CD4-positive, alpha-beta T cell treated with Interleukin-17A for 1 hour (primary cell): ENCODE measurements at places on chromosomes 5 and 9.

- DNase-seq, result peak; percentile 79
These were observed 77.1 kb downstream of the SUSD1 start for GRCh38 chr9:112097712-112098688.

GRCh38 chr5:144183254-144183889 is 12.7 kb downstream of the KCTD16 start:
- DNase-seq, result peak; percentile 61

- DNase-seq, result no peak
These were observed 4.0 kb upstream of the CMYA5 start for GRCh38 chr5:79685627-79686026.

- DNase-seq, result no peak
These were observed 70.5 kb downstream of the MLLT3 start for GRCh38 chr9:20551835-20552234.

DNA sequence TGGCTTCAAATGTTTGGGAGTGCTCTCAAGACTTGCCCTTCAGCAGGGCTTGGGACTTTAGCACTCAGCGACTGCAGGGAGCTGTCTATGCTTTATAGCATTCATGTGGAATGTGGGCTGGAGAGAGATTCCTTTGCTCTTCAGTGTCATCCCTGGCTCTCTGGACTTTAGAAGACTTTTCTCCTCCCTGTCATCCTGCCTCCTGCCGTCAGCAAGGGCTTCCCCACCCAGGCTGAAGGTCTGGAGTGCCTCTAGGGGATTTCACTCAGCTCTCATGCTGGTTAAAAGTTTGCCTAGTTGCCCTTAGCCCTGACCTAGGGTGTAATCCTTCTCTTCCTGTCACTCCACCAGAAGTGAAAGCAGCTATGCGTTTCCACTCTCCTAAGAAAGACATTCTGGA is 210.9 kb downstream of the FRMD3 start:
- no peak for DNase-seq

DNA sequence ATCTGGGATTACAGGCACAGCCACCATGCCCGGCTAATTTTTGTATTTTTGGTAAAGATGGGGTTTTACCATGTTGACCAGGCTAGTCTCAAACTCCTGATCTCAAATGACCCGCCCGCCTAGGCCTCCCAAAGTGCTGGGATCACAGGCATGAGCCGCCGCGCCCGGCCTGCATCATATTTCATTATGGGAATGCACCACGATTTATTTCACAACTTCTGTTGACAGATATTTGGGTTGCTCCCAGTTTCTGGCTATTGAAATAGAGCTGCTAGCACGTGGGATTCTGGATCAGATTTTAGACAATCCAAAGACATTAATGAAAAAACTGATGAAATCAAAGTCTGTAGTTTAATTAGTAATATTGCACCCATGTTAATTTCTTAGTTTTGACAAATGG is 48.4 kb upstream of the FUBP3 start:
- DNase-seq, result no peak

DNA sequence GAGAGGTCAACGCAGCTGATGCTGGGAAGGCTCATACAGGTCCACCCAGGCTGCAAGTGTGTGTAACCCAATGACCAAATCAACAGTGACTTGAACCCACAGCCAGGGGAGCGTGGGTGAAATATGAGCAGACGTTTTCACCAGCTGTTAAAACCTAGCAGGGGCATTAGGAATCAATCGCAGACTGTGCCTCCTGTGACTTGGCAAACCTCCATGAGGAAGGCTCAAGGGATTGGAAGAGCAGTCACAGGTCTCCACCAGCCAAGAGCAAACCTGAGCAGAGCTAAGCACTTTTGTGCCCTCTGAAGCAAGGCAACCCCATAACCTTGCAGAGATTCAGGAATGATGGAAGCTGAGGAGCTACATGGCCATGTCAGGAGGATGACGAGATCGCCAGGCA is 25.5 kb downstream of the INSYN2B start:
- DNase-seq, result no peak

- DNase-seq, result no peak
These were observed 134.7 kb downstream of the COL23A1 start for GRCh38 chr5:178455480-178455835.

- DNase-seq, result no peak
These were observed 177.6 kb downstream of the DEPDC1B start for GRCh38 chr5:60522292-60522905.

GRCh38 chr5:103422756-103423155 is 139.8 kb downstream of the NUDT12 start:
- no peak for DNase-seq

GRCh38 chr5:163498886-163499285 is 6.5 kb upstream of the MAT2B start:
- DNase-seq, result no peak

- no peak for DNase-seq
These were observed 72.5 kb upstream of the GPR151 start for GRCh38 chr5:146588331-146589027.

- no peak for DNase-seq
These were observed 15.0 kb upstream of the GPX3 start for GRCh38 chr5:151005187-151005949.

- no peak for DNase-seq
These were observed 125.9 kb upstream of the ACTBL2 start for GRCh38 chr5:57608542-57608941.

GRCh38 chr9:88077071-88077617 is 61.1 kb downstream of the SPATA31C2 start:
- no peak for DNase-seq

DNA sequence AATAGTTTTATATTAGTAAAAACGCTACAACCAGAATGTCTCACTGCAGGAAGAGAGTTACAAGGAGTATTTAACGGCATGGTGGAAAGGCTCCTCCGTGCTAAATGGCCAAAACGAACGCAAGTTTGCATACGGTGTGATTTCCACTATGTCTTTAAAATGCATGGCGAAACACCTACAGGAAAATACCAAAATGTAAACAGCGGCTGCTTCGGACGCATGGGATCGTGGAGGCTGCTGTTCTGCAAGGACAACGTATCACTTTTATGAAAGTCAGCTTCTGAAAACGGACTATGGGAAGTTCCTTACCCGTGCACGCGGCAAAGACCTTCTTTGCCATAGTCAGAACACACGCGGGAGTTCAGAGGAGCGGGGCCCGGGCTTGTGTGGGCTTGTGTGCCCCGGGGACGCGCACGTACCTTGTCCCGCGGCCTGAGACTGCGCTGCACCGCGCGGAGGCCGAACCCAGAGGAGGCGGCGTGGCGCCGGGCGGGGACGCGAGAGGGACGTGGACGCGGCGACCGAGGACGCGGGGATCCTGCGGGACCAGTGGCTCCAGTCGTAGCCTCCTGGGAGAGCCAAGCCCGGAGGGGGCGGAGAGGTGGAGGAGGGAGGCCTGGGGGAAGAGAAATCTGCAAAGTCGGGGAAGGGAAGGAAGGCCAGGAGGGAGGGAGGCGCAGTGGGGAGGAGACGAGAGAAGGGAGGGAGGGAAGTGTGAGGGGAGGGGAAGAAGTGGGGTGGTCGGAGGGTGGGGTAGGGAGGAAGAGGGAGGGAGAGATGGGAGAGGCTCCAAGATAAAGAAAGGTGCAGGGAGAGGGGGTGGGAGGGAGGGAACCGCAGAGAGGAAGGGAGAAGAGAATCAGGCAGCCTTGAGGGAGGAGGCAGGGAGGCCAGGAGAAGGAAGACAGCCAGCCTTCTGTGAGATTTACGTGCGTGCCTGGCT is at the start of gene CMBL:
TSS of gene CMBL (minus strand) at position 697 of the 943 bp plus-strand sequence. CDS start 17,140 bp downstream, outside the sequence.
- DNase-seq, result no peak

DNA sequence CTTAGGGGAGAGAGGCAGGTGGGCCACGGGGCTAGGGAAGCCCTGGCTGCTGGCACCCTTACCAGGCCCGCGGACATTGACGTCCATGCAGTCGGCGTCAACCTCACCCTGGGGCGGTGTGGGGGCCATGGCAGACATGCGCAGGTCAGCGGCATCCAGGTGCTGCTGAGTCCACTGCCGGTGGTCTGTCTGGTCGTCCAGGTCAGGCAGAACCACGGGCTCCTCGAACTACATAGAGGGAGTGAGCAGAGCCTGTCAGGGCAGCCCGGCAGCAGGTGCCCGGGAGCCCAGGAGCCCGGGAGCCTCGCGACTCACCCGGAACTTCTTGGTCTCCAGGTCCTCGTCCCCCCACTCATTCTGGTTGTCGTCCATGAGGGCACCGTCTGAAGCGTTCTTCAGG is 18.8 kb upstream of the SEC16A start:
- no peak for DNase-seq

DNA sequence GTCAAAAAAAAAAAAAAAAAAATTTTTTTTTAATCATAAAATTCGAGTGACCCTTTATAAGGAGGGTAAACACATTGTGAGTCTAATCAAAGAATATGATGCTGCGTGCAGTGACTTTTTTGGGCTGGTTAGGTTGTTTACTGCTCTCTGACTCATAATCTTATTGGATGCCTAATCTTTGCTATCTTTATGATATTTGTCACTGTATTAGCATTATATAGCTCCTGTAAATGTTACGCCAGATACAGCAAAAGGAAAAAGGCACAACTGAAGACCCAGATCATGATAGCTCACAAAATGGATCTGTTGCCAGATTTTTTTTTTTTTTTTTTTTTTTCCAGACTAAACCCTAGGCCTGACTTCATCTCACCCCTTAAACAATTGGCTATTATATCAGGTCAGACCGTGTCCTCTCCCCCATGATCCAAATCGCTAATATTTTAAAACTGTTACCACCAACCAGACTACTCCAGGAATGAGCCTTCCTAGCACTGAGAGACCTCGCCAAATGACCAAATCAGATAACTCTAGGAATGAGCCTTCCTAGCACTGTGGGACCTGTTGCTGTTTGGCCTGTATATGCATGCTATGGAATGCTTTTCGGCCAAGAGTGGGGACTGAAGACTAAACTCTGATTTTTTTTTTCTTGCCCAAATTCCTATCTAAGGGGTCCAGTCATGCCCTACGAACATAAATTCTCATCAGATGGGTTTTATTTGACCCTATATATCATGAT is 131.7 kb upstream of the MYO10 start:
- DNase-seq, result no peak

GRCh38 chr5:141597814-141598213 is 21.0 kb downstream of the DIAPH1 start:
- DNase-seq, result no peak

DNA sequence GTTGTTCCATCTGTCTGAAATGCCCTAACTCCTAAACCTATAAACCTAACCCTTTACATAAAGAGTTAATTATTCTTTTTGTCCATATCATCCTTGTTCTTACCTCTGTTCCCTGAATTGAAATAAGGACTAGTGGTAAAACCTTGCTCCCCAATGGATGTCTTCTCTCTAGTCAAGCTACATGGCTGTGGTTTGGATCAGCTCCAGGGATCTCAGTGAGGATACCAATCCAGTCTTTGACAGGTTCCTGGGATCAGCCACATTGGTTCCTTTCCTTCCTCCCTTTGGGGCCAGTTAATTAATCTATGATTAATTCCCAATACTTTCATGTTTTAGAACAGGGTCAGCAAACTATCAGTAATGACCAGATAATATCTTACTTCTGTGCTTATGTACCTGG is 151.6 kb downstream of the SIL1 start:
- DNase-seq, result no peak

DNA sequence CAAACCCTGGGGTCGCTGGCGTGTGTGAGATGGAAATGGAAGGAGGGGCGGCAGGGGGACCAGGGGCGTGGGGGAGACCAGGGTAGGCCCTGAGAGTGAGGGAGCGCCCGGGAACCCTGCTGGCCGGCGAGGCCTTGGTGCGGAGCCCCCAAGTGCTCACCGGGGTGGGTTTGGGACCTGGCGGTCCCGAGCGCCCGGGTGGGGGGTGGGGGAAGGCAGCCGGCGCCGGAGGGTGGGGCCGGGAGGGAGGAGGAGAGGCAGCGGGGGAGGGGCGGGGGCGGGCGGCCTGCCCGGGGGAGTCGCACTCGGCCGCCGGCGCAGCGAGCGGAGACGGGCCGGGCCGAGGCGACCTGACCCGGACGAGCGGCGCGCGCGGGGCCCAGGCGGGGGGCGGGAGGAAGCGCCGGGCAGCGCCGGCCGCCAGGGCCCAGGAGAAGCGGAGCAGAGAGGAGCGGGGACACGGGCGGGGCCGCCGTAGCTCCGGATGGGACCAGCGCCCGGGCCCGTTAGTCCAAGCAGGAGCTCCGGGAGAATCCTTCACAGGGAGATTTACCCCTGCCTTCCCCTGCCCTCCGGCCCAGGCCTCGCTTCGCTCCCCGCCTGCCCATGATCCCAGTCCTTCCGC is at the start of gene NPR2:
TSS of gene NPR2 (plus strand) at position 295 of the 625 bp plus-strand sequence. CDS start 818 bp downstream, outside the sequence.
- no peak for DNase-seq

GRCh38 chr5:97417986-97418385 is 234.9 kb upstream of the RIOK2 start:
- no peak for DNase-seq

- no peak for DNase-seq
These were observed 15.7 kb downstream of the CCDC187 start for GRCh38 chr9:136287960-136288753.

GRCh38 chr5:81091199-81091598 is 131.0 kb downstream of the RASGRF2 start:
- DNase-seq, result no peak

DNA sequence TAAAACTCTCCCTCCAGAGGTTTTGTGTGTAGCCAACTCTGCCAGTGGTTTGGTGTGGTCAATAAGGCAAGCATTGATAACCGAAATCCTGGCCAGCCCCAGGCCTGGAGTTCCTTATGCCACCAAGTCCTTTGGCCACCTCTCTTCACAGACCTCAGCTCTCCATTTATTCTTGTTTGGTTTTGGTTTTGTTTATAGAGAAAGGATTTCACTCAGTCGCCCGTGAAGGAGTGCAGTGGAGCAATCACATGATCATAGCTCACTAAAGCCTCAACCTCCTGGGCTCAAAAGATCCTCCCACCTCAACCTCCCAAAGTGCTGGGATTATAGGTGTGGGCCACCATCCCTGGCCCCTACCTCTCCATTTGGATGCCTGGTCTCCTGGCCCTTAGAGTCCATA is 55.4 kb upstream of the PPARGC1B start:
- DNase-seq, result no peak

- peak; percentile 21 for DNase-seq
These were observed 11.7 kb upstream of the OR13D1 start for GRCh38 chr9:104682642-104683041.

GRCh38 chr5:135700731-135701130 is 121.9 kb upstream of the CXCL14 start:
- DNase-seq, result no peak

- no peak for DNase-seq
These were observed 24.8 kb upstream of the CSF1R start for GRCh38 chr5:150111122-150111521.

- no peak for DNase-seq
These were observed 12.7 kb upstream of the SVEP1 start for GRCh38 chr9:110592044-110592830.

GRCh38 chr5:41636605-41637004 is 126.2 kb upstream of the PLCXD3 start:
- DNase-seq, result no peak
